Stimulated activated effector memory CD8-positive, alpha-beta T cell treated with anti-CD3 and anti-CD28 coated beads, Interleukin-12 subunit alpha, Interleukin-12 subunit beta, amount 100 ng/mL, for 72 hours (primary cell): ENCODE measurements at places on chromosomes 3 and 15.

DNA sequence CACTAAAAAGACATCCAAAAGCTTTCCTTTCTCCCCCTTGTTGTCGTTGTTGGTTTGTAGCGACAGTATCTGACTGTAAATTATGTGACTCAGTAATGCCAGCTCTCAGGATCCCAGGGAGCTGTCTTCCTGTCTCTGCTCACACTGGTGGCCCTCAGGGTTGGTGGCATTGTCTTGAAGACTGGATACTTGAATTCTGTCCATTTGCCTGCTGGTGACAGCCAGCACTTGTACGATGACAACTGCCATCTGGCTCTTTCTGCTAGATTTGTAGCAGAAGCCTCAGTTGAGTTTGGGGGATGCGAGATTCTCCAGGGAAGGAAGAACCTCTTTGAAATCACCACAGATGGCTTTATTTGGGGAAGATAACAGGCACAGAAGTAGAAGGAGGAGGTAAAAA, 120.8 kb downstream of the ARPP21 start:
- DNase-seq, result no peak

DNA sequence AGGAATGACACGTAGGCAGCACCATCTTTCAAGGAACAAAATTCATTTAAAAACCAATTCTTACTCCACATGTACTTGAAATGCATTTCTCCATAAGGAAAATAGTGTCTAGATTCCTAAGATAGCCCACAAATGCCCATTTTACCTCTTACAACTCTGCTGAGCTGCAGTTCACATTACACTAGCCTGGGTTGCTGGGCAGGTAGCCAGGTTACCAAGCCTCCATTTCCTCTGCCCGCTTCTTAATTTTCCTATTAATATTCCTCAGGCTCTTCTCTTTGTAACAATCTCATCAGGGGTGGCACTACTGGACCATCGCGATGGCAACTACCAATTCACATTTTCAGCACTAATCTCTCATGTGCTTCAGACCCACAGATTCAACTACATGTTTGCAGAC, 10.8 kb downstream of the ATP13A3 start:
- no peak for DNase-seq

DNA sequence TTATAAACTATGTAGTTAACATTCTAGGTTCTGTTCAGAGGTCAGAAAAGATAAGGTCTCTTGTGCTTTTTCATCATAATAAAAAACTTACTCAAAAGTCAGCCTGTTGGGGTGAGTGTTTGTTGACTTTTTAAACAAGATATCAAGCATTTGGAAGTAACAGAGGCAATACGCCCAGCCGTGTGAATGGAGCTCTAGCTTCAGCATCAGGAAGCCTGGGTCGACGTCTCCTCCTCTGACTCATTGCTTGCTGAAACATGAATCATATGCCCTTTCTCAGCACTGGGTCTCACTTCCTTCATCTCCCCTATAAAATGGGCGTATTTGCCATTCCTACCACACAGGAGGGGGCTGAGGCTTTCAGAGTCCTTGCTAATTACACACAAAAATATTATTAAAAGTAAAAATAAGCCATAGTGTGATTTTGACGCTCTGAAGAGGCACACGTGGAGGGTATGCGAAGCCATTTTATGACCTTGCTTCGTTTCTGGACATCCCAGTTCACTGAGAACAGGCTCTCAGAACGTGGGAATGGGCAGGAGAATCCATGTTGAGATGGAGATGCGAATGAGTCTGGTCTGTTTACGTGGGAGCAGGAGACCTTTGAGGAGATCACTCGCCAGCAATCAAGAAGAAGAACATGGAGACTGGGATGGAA, 220.8 kb upstream of the TPRG1 start:
- no peak for DNase-seq

- no peak for DNase-seq
Observed at GRCh38 chr3:153595186-153595815, 433.3 kb downstream of the RAP2B start.

- no peak for DNase-seq
Observed at GRCh38 chr15:57563416-57563815, 28.3 kb upstream of the MYZAP start.

DNA sequence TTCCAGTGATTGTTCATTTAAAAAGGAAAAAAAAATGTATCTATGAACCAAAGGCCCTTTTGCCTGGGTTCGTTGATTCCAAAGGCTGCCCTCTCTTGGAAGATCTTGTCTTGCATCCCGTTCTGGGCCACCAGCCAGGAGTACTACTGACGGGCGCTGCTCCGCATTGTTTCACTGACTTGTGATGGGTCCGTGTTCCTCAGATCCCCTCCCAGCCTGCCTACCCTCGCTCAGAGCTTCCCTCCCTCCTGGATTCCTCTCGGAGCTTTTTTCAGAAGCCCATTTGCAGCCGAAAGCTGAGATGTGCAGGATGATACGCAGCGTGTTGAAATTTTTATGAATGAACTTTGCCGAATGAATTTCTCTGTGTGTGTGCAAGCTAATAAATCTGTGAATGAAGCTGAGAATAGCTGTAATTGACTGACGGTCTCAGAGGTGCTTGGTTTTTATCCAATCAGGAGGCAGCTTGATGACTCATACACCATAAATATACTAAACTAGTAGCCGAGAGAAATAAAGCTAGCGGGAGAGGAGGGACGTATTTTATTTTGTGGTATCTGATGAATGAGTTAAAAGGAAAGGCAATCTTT, at the start of gene SHC4:
SHC4 (minus strand) TSS at position 396 of the 590 bp plus-strand sequence. CDS start 904 bp downstream, outside the sequence.
- no peak for DNase-seq

GRCh38 chr3:27623085-27623753, 98.9 kb downstream of the EOMES start:
- DNase-seq, result no peak

- no peak for DNase-seq
Observed at GRCh38 chr15:27826902-27827714, 272.0 kb downstream of the OCA2 start.

DNA sequence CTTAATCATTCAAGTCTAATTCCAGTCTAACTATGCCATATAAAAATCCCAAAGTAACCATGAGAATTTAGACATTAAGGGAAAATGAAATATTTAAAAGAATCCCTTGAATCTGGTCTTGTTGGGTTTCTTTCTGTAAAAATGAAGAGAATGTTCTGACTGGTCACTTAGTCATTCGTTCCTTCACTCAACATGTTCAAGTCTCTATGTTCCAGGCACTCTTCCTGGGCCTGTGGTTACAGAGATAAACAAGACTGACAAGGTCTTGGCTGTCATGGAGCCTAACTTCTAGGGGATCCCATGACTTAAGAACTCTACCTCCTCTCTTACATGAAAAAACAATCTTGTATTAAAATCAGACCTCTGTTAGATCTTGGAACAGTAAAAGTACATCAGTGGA, 638.6 kb upstream of the TBL1XR1 start:
- DNase-seq, result no peak

- no peak for DNase-seq
Observed at GRCh38 chr3:23668430-23668904, 137.3 kb upstream of the UBE2E1 start.

- DNase-seq, result no peak
Observed at GRCh38 chr15:44812029-44812517, 75.7 kb downstream of the TRIM69 start.

GRCh38 chr15:101669744-101670143, 17.6 kb upstream of the TM2D3 start:
- DNase-seq, result no peak

DNA sequence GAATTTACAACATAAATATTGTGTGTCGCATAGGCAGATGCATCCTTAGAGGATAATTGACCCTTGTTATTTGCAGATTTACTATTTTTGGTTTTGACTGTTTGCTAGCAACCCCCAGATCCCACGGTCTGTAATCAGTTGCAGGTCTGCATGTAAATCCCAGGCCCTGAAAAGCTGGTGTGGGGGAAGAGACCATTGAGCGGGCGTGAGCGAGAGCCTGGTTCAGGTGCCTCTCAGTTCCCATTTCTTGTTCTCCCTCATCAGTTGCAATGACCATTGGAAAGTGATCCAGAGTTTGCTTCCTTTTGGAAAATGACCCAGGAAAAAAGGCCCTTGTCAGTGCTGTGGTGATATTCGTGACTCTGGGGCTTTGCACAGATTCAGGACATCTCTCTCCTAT, 238.9 kb downstream of the UACA start:
- no peak for DNase-seq
